ENCODE measurements at places on chromosomes 2 and 18. TPM values are rescaled to one million over a fixed set of nuclear protein-coding genes. Genes with fewer than 3 reads are reported as not detected.

- DNase-seq = no peak
Measured at GRCh38 chr18:44880170-44880569, 199.5 kb downstream of the SETBP1 start.

PID1 gene
- 11.3 TPM for total RNA-seq

DNA sequence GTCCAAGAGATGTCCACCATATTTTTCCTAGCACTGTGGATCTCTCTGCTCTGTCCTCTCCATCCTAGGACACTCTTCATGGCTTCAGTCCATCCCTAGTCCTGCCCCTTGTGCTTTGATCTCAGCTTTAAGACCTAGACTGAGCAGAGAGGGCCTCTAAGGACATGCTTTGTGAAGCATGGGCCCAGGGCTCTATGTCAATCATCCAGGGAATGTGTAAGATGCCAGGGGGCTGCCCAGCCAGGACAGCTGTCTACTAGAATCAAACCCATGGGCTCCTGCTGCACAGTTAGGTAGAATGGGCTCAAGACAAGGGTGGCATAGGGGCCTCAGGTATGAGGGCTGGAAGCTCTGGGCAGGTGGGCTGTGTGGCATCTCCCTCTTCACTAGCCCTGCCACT lies 24.9 kb downstream of the TET3 start:
- no peak for DNase-seq

DNA sequence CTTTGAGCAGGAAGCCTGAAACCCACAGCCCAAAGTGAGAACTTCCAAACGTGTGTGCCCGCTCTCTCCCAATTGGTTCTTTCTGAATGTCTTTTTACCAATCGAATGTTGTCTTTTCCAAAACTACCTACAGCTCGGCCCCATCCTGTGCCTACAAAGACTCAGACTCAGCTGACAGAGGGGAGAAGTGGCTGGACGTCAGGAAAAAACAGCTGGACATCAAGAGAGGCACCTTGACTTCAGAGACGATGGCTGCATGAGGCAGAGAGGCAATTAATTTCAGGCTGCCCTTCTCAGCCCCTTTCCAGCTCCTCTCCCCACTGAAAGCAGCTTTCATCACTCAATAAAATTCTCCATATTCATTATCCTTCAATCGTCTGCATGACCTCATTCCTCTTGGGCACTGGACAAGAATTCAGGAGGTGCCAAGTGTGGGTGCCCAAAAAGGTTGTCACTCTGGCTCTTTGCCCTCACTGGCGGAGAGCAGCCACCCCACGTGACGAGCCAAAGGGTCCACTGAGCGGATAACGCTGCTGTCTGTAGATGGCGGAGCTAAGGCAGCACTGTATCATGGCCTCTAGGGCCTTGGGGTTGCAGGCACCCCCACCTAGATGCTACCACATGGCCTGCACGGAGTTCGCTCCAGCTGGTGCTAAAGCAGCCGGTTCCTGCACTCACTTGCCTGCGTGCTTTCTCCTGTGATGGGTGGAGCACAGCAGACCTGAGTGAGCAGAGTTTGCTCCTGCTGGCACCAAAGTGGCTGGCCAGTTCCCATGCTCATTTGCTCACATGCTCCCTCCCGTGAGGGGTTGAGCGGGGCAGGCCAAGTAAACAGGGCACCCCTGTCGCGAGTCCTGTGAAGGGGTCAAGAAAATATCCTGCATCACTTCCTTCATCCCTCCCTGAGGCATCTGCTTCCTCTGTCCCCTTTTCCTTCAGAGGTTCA lies 37.9 kb downstream of the FAM210A start:
- DNase-seq = peak; percentile 37

GRCh38 chr18:69951182-69951581 lies 3.5 kb upstream of the CD226 start:
- no peak for DNase-seq
